Mesenteric fat pad (tissue), 1 donor: ENCODE measurements at places on chromosomes 5 and 9.

- DNase-seq = peak; percentile 96
These were observed at the start of gene UBE2R2 for GRCh38 chr9:33816327-33817252. Gene UBE2R2, plus strand, starts transcription at chr9:33817160. Its CDS starts 598 bp downstream, at chr9:33817758.

DNA sequence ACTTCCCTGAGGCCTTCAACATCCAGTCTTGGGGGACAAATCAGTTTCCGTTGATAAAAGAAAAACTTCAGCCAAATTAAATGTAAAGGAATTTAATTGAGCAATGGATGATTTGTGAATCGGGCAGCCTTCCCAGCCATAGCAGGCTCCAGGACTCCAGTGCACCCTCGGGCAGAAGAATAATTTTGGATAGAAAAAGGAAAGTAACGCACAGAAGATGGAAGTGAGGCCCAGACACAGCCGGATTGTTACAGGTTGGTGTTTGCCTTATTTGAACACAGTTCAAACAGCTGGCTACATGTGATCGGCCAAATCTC is 19.1 kb downstream of the MRPL36 start:
- DNase-seq = no peak

GRCh38 chr5:44885903-44886302 is 77.2 kb downstream of the MRPS30 start:
- DNase-seq = no peak

DNA sequence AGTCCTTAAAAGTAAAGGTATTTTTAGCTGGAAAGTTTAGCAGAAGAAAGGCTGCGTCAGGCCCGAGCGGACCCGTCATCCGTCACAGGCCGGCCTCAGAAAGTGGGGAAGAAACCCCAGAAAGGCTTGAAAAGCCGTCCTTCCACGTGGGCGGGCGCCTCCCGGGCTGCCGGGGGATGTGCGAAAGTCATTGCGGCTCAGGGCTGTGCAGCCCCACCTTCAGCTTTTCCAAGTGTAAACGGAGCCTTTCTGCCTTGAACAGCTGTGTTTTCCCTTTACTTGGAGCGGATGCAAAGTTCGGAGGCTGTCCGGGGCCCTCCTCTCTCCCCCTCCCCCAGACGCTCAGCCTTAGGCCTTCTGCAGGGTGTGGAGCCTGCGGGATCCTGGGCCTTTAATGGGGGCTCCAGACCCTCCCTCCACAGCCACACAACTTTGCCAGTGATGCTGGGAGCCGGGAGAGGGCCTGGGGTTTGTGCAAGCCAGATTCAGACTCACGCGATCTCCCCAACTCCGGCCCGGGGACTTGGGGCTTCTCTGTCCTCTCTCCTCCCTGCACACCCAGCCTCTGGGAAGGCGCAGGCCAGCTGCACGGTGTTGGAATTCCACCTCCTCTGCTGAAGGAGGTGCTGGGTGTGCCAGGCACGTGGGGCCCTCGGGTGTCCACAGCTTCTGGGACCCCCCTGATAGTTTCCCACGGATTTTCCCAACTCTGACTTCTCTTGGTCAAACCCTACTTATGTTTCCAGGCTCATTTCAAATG is 95.5 kb upstream of the RAPGEF1 start:
- DNase-seq = no peak

GRCh38 chr9:133842721-133843227 is 104.6 kb upstream of the SARDH start:
- DNase-seq = no peak

GRCh38 chr9:94139672-94140417 is 55.6 kb downstream of the PTPDC1 start:
- DNase-seq = no peak

DNA sequence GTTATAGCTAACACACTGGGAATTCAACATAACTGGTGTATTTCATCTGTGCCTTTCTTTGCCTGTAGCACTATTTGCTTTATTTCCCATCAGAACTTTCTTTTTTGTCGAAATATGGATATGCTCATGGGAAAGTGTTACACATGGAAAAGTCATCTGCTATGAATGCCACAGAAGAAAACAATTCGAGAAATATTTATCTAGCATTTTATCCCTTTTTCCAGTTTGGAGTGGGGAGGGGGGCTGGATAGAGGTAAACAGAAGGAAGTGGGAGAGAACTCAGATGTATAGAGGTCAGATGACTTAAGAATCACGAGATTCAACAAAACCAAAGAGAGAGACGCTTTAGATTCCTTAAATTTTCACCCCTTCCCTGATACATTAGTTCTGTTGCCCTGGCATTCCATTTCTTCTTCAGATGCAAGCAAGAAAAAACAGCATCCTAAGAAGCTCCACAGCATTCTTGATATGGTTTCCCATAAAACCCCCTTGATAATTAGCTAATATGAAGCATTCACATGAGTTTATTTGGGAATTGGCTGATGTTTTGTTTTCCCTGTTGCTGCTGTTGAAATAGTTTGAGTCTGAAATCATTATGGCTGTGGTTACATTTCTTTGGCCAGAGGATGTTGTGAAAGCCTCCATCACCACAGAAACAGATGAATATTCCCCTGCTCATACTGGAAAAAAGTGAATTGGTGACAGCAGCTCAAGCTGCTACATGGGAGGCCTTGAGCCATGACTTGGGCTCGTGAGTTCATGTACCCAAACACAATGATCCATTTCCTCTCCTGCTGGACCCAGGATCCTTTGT is 335.8 kb upstream of the DAB2 start:
- DNase-seq = no peak

- no peak for DNase-seq
These were observed 87.7 kb upstream of the PTPN3 start for GRCh38 chr9:109585796-109586195.

DNA sequence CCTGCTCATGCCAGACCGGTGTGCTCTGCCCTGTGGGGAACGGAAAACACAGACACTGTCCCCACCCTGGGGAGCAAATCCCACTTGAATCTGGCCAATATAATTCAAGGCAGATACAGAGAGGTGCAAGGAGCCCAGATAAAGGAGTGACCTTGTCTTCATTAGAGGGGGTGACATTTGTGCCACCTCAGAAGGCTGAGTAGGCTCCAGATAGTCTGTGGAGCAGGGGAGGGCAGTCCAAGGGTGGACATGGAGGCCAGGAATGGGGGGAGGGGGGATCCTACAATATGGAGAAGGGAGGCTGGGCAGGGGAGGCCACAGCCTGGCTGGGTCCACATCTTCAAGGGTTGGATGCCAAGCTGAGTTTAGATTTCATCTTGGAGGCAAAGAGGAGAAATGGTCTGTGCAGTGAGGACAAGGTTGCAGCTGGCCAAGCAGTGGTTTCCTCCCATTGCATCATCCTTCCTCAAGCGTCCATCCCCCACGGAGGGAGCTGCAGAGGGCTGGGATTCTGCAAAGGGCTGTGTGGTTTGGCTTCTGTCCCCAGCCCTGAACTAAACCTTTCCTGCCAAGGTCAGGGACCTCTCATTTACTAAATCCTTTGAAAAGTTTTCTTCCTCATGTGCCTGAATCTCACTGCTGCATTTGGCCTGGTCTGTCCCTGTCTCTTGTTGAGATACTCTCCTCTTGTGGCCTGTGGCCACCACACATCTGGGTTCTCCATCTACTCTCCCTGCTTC is 60.1 kb downstream of the GALNT12 start:
- DNase-seq = peak; percentile 88

DNA sequence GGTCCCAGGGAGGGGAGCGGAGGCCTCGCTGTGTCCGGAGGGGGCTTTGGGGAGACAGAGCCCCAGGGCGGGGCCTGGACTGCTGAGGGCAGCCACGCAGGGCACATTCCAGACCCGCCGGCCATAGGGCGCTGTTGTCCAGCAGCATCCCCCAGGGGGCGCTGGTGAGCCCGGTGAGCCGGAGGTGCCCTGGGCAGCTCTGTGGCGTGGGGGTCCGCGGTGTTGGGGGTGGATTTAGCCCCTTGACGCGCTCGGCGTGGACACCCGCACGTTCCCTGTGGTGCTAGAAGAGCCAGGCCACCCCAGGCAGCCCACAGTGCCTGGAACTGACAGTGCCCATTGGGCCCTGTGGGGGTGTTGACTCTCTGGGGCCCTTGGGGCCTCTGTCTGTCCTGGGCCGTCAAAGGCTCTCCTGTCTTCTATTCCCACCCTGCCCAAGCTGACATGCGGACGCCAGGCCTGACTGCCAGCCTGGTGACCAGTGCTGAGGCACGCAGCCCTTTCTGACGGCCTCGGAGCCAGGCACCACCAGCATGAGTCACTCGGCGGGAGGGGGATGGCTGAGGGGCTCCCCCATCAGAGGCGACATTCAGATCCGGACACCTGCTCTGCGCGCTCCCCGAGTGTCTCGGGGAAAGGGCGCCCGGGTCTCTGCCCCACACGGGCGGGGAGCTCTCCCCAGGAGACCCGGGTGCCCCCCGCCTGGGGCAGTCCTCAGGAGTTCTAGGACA is 23.9 kb downstream of the TPPP start:
- no peak for DNase-seq

DNA sequence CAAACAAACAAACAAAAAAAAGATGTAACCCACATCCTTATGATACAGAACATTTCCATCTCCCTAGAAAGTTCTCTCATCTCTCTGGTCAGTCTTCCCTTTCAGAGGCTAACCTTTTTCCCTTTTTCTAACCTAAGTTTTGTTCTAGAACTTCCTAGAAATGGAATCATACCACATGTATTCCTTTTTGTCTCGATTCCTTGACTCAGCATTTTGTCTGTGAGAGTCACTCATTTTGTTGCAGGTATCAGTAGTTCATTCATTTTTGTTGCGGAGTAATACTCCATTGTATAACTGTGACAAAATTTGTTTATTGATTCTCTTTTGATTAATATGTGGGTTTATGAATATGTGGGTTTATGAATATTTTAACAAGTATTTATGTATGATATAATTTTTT is 400.0 kb upstream of the PDE4D start:
- no peak for DNase-seq

DNA sequence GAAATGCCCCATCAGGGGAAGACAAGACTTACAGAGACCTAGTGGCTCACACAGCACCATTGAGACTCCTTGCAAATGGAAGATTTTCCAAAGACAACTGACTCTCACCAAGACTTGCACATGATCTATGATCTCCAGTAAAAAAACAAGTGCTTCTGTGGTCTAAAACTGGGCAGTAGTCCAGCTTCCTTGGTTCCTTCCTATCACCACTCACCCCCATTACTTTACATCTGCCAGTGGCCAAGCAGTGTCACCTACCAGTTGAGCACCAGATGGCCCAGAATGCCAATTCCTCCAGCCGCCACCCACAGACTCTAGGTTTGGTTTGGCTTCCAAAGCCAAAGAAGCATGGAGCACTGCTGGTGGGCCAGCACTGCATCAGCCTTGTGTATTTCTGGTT is 47.7 kb downstream of the SH3TC2 start:
- no peak for DNase-seq

DNA sequence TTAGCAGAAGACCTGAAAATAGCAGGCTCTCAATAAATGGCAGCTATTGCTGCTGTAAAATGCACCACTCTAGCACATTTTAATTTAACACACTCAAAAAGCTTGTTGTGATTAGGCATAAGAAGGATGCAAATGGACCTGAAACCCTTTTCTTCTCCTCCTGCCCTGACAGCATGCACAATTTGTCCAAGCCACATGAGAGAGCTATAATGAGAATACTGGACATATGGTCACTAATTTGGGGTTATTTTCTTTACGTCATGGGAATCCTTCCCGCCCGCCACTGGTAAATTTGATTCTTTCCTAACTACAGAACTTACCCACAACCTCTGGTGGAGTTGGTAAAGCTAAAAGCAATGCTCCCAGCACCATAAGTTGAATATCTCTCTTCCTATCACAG is 62.1 kb downstream of the TRIM32 start:
- no peak for DNase-seq

DNA sequence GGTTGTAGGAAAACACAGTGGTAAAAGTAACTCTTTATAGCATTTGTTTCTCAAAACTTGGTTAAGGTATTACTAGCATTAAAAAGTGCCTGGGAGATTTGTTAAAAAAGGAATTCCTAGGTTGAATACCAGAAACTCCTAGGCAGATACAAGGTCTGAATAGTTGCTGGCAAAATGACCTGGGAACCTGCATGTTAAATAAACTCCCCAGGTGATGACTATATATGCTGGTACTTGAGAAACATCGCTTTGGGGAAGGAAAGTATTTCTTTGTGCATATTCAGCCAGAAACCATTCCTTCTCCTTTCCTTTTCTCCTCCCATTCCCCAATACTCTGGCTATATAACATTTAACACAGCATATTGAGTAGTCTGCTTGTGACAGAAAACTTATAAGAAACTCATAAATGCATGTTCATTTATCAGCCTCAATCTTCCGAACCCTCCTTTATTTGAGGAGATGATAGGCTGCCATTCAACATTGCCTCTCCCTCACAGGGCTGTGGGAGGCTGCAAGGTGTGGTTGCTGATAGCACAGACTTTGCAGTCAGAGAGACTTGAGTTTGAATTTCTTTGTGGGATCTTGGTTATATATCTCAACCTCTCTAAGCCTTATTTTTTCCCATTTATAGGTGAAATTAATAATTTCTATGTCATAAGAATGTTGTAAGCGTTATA is 28.7 kb downstream of the PCSK1 start:
- no peak for DNase-seq

DNA sequence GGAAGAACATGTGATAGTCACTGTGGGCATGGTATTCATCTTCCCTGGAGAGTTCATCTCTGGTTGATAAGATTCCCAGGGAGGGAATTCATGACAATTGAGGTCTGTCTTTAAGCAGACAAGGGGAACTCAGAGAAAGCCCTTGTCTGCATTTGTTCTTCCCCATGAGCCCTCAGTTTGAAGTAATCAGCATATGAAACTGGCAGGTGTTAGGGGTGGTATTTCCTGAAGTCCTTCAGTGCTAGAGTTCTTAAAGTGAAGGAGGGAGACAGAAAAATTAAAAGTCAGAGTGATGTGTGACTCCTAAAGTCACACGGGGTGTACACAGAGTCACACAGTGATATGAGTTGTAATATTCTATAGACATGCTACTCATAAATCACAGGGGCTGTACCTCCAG is 60.6 kb upstream of the SYK start:
- DNase-seq = no peak

DNA sequence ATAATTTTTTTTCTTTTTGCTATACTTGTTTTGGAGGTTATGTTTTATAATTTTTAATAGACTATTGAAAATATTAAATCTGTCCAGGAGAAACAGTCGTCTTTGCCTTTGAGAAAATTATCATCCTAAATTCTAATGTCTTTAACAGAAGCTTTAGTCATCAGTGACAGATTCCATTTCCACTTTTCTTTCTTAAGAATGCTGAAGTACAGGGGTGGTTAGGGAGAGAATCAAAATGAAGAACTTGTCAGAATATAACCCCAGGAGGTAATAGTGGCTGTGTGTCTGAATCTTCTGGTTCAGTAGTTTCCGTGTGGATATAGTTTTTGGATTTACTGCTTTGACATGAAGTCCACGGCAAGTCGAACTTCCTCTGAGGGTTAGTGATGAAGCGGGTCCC is 111.8 kb downstream of the DAPK1 start:
- DNase-seq = no peak

DNA sequence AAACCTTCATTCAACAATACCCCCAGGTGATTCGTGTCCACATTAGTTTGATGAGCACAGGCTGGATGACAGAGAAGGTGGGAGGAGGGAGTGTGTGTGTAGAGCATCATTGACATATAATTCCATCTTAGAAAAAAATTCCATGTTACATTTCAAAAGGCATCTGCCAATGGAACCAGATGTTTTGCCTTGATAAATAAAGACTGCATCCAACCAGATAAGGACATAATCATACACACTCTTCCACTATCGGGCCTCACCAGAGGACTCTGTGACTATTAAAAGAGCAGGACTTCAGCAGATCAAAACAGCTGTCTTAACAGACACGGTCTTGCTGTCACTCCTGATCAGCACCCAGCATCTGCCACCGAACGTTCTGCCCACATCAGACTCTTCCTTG is 96.4 kb upstream of the SPIN1 start:
- peak; percentile 6 for DNase-seq

- no peak for DNase-seq
These were observed 60.2 kb downstream of the RPS23 start for GRCh38 chr5:82217917-82218316.
